ENCODE measurements at places on chromosomes 16 and 17.

- no peak for DNase-seq
These were observed 26.3 kb upstream of the ATP2A3 start for GRCh38 chr17:3990386-3991127.

GRCh38 chr17:61481421-61481820 lies 29.2 kb downstream of the TBX4 start:
- no peak for DNase-seq

DNA sequence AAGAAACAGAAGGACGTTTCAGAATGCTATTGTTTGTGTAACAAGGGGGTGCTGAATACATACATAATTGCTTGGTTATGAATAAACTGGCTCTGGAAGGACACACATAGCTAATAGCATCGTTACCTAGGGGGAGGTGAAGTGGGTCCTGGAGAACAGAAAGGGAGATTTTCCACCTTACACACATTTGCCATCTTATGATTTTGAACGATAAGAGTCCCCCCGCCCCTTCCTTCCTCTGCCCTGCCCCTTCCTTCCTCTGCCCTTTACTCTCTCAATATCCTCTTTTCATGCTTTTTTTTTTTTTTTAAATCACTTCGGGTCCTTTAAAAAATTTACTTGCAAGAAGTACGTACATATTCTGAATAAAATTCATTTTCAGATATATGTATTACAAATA lies 902 bp upstream of the DHRS7B start:
- DNase-seq, result no peak

GRCh38 chr17:42027961-42028790 lies 8.3 kb downstream of the NKIRAS2 start:
- DNase-seq, result no peak

GRCh38 chr17:67682196-67682595 lies 35.5 kb upstream of the NOL11 start:
- DNase-seq, result no peak

Data from bronchial epithelial cell (primary cell).